ENCODE measurements at places on chromosomes 16 and 17. TPM values are rescaled to one million over a fixed set of nuclear protein-coding genes. Genes with fewer than 3 reads are reported as not detected.

HSD17B1 gene
- polyA plus RNA-seq = 4.8 TPM

PIMREG gene
- 26.1 TPM for polyA plus RNA-seq

PIRT gene
- polyA plus RNA-seq = not detected

TEX14 gene
- 0.47 TPM for polyA plus RNA-seq

ATP2C2 gene
- 0.47 TPM for polyA plus RNA-seq

DNA sequence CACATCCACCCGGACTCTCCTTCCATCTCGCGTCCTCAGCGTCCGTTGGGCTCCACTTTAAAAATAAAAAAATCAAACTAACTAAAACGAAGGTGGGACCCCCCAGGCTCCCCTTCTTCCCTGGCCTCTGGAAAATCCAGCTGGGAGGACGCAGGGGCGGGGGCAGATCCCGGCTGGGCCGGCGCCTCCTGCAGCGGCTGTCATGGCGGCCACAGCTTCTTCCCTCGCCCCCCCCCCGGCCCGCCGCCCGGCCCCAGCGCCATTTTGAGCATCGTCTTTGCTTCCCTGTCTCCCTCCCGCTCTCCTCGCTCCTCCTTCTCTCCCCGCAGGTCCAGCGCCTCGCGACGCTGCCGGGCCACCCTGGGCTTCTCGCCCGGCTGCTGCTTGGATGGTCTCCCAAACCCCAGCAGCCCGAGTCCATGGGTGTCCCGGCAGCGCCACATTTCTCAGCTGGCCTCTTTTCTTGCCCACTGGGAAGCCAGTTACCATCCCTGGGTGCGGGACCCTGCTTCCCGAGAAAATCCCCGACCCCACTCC is 3.3 kb downstream of the HOXB2 start:
- DNase-seq = no peak

- no peak for DNase-seq
Observed at GRCh38 chr16:68090130-68090529, 5.0 kb downstream of the NFATC3 start.

GRCh38 chr17:45312477-45313420 is 4.1 kb downstream of the MAP3K14 start:
- no peak for DNase-seq

DNA sequence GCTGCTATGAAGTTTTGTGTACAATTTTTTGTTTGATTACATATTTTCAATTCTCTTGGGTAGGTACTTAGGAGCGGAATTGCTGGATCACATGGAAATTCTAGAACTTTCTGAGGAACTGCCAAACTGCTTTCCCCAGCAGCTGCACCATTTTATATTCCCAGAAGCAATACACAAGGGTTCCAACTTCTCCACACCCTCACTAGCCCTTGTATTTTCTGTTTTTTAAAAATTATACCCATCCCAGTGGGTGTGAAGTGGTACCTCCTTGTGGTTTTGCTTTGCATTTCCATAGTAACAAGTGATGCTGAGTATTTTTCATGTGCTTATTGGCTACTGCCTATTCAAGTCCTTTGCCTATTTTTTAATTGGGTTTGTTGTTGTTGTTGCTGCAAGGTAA is 20.9 kb downstream of the NACA2 start:
- DNase-seq = no peak

GRCh38 chr16:81214745-81215166 is 23.7 kb upstream of the BCO1 start:
- no peak for DNase-seq

GRCh38 chr17:70181376-70181775 is 12.0 kb downstream of the KCNJ2 start:
- no peak for DNase-seq

DNA sequence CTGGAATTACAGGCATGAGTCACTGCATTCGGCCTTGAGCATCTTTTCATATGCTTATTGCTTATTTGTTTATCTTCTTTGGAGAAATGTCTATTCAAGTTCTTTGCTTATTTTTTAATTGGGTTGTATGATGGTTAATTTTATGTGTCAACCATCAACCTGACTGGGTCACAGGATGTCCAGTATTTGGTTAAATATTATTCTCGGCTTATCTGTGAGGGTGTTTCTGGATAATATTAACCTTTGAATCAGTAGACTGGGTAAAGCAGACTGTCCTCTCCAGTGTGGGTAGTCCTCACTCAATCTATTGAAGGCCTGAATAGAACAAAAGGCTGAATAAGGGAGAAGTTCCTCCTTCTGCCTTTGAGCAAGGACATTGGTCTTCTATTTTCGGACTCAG is 142.0 kb downstream of the SSH2 start:
- DNase-seq = no peak

Data from right renal pelvis (tissue), 4 donors.